ENCODE measurements at places on chromosomes 2 and 18.

DNA sequence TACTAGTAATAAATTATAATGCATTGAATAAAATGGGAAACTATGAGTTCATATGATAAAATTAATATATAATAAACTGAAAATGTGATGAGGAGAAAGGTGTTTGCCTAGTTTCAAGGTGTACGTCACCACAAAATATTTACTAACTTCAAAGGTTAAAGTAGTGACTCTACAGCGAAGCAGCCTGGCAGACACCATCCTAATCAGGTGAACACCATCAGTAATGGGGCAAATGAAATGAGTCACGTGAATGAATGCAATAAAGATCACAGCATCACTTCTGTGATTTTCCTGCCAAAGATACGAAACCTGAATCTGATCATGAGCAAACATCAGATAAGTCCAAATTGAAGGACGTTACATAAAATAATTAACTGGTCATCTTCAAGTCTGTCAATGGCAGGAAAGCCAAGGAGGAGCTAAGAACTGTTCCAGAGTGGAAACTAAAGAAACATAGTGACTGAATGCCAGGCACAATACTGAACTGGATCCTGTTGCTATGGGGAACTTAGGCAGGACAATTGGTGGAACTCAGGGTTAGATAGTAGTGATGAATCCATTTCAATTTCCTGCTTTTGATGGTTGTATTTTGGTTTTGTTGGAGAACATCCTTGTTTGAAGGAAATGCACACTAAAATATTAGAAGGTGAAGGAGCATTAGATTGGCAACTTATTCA lies 12.1 kb upstream of the NOSTRIN start:
- no peak for DNase-seq

DNA sequence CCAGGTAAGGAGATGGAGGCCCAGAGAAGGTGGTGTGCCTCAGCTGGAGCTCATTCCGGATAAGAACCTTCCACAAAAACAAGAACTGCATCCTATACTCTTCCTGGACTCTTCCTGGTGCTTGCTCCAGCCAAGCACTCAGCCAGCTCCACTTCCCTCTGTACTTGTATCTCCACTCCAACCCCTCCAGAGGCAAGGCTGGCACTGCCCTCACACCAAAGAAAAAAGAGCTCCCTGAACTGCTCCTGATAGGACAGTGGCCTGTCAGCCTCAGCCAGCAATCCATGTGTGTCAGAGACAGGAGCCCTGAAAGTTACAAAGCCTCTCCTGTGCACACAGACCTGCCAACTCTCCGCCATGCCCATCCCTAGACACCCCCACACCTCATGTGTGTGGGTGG lies 248.1 kb downstream of the CELF4 start:
- DNase-seq: no peak

GRCh38 chr2:201696151-201696659 lies 2.2 kb downstream of the MPP4 start:
- peak; percentile 87 for DNase-seq

GRCh38 chr2:179470089-179470488 lies 205.5 kb upstream of the SESTD1 start:
- no peak for DNase-seq

DNA sequence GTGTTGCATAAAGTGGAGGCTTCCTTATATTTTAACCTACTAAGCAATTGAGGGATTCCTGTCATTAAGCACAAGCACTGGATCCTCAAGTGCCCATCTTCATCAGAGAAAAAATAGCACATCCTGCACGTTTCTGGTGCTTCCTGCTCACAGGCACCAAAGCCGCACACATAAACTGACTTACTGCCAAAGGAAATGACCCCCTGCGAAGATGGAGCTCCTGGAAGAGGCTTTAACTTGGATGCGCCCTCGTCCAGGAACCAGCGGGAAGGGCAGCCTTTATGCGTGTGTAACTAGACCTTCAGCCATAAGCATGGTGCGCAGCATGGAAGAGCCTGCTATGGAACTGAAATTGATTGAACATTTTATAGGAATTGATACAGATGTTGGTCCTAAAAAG lies 188.7 kb downstream of the FTCDNL1 start:
- DNase-seq: no peak

DNA sequence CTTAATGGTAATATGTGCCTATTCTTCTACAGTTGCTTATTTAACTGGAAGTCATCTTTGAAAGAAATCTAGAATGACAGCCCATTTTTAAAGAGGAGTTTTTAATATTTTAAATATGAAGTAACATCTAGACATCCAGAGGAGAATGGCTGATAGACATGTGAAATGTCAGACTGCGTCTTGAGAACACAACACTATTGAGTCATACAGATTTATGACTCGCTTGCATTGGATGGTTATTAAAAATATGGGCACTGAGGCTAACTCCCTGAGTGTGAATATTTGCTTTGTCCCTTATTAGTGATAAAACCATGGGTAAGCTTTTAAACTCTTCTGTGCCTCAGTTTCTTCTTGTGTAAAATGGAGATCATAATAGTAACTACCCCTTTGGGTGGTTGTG lies 22.9 kb downstream of the TDRD15 start:
- no peak for DNase-seq

GRCh38 chr2:235756491-235756890 lies 262.6 kb downstream of the AGAP1 start:
- no peak for DNase-seq

DNA sequence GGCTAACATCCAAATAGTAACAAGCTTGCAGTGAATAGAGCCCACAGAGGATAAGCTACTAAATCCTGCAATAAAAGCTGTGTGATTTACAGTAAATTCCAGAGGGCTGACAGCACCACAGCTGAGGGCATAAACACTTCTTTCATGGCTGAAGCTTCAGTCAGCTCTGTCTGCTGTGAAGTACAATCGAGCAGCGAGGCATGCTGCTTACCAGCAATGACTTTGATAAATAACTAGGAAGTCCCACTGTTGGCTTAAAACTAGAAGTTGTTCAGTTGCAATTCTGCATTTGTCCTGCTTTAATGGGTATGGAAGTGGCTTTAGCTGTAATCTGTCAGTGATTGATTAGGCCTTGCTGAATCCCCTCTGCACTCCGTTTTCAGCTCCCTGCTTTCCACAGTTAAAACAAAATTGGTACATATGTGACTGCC lies 65.2 kb upstream of the FIGN start:
- peak; percentile 84 for DNase-seq

- DNase-seq: no peak
Measured at GRCh38 chr18:13390711-13391110, 172.2 kb downstream of the LDLRAD4 start.

DNA sequence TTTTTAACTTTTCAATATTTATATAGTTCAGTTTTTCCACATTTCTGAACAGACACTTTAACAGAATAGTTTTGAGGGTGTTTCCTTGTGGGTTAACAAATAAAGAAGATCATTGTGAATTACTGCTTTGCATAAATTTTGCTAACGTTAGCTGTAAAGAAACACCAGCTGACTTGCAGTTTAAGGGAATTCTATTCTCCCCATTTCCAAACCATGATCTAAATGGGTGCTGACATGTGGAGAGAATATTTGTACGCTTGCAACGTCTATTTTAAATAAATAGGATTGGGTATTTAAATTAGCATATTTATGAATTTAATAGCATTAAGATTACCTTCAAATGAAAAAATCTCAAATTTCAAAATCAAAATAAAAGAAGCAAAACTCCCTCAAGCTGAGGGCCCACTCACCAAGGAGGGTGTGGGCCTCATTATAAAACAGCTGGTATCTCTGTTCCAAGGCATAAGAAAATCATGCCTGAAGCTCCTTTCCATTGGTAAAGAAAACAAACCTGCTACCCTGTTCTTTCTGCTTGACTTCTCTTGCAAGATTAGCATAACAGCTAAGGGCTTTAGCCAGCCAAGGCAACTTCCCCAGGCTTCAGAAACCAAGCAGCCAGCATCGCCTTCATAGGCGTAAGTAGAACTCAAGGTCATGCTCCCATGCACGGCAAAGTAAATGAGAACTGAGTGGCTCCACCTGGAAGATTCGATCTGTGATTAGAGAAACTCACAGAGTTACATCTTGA lies 3.2 kb downstream of the MRO start:
- DNase-seq: no peak

DNA sequence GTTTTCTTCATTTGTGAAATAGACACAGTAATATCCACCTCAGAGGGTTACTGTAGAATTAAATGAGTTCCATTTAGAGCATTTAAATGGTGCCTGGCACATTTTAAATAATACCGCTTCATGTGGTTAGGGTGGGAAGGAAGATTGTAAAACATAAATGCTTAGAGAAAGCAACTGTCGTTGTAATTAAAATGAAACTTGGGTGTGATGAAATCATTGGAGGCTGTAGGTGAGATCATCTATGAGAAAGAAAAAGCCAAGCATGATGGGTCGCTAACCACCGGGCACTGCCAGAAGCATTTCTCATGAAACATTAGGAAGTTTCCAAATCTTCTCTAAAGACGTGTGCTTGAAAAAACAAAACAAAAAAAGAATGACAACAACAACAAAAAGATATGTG lies 8.2 kb upstream of the SLC39A10 start:
- DNase-seq: no peak

GRCh38 chr2:12624905-12625598 lies 91.7 kb upstream of the TRIB2 start:
- DNase-seq: no peak

GRCh38 chr2:142722569-142722968 lies 154.9 kb upstream of the KYNU start:
- no peak for DNase-seq

- DNase-seq: no peak
Measured at GRCh38 chr18:45274026-45274425, 341.2 kb upstream of the SLC14A2 start.
